HFFc6 (cell line): ENCODE measurements at places on chromosomes 12 and 14. TPM values are rescaled to one million over a fixed set of nuclear protein-coding genes. Genes with fewer than 3 reads are reported as not detected.

- DNase-seq = no peak
These were observed 215.4 kb downstream of the MSRB3 start for GRCh38 chr12:65493913-65494245.

GRCh38 chr14:69708586-69709560, 58.1 kb upstream of the SRSF5 start:
- peak; percentile 31 for DNase-seq

DNA sequence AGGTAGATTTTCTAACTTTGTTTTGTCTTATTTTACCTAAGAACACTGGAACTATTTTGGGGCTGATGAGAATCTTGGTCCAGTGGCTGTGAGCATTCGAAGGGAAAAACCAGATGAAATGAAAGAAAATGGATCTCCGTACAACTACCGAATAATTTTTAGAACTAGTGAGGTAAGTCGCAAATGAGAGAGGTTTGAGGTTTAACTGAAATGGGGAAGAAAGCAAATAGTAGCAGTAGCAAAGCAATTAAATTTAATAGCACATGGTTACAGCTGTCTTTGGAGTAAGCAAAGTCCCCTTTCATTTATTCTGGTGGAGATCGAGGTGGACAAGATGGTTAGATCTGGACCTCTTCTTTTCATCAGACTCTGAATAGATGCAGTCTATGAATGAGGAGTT, 313.5 kb upstream of the RGS6 start:
- no peak for DNase-seq

- no peak for DNase-seq
These were observed 112.8 kb downstream of the LLPH start for GRCh38 chr12:66017736-66018135.

DNA sequence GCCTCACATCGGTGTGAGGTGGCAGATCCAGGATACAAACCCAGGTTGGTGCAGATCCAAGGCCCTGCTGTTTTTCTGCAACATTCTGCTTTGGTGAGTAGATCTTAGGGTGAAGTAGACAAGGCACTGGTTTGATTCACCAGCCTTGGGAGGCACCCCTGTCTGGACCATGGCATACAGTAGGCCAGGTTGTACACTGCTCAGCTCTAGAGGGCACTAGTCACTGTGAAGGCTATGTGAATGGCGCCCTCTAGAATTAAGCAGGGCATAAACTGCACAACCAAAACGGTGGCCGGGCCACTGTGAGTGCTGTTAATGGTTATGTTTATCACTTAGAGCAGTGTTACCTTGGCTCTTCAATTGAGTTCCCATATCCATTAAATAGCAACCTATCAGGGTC, 280.6 kb upstream of the PWP1 start:
- peak; percentile 27 for DNase-seq

CLEC7A gene
- total RNA-seq = not detected in 3 replicates

SRP54 gene
- 71.8 to 75.1 TPM (median 73.1 TPM) in 3 replicates for total RNA-seq
